Metanephros (tissue), 2 donors: ENCODE measurements at places on chromosomes 12 and 14. TPM values are rescaled to one million over a fixed set of nuclear protein-coding genes. Genes with fewer than 3 reads are reported as not detected.

LMNTD1 gene
- not detected for total RNA-seq

ZFC3H1 gene
- total RNA-seq: 40.6 TPM

LYSET gene
- total RNA-seq: 13.0 TPM

RPS29 gene
- 1,629 TPM for total RNA-seq

GLT8D2 gene
- total RNA-seq: 15.2 TPM

EP400 gene
- total RNA-seq: 33.7 TPM

PAPLN gene
- total RNA-seq: 41.3 TPM

TPH2 gene
- not detected for total RNA-seq

REP15 gene
- total RNA-seq: 1.6 TPM

MMP17 gene
- total RNA-seq: 1.9 TPM

C12orf50 gene
- total RNA-seq: not detected
